ENCODE measurements at places on chromosomes 6 and 20.

DNA sequence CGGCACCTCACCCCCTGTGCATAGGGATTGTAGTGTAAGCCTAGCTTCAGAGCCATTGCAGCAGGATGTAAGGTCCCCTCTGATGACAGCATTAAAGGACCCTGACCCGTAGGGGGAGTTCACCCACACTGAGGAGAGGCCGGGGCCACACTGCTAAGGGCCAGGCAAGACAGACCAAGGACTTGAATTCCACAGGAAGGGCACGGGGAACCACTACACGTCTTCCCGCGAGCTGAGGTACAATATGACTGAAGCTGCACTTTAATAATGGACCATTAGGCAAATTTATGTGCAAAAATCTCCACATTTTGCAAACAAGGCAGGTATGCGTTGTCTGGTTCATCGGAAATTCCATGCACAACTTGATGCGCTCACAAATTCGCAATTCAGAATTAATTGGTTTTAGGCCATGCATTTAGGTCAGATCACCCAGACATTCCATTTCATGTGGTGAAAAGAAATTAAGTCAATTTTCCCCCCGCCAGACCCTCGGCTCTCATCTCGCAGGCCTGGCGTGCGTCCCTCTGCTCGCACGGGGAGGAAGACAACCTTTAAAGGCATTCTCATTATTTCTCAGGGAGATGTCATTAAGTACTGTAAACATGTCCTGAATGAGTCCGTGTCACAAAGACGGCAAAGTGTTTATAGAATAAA lies 111.8 kb downstream of the FOXA2 start:
- no peak for DNase-seq

DNA sequence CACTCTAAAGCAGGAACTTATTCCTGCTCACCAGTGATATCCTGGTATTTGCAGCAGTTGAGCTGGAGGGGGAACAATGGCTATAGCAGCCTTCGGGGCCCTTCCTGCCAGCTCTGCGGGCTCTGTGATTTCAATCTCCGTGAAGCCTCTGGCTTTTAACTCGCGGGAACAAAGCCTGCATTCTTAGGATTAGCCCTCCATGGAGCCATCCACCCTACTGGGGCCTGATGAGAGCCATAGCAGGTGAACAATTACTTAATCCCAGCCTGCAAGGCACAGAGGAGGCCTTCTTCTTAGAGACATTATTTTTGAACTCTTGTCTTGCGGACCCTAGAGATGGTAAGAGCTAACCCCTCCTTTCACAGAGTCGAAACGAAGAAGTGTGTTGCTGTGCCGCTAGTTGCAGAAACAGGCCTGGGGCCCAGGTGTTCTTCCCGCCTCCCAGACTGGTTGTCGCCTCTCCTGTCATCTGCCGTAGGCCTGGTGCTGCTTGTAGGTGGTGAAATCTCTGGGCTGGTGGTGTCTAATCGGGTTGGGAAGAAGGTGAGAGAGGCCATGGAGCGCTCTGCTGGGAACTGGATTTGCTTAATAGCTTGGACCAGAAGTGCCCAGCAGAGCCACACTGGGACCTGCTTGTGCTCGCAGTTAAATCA lies 9.7 kb downstream of the GHRH start:
- DNase-seq, result no peak

- no peak for DNase-seq
Observed at GRCh38 chr6:49299279-49299678, 163.8 kb downstream of the MMUT start.

DNA sequence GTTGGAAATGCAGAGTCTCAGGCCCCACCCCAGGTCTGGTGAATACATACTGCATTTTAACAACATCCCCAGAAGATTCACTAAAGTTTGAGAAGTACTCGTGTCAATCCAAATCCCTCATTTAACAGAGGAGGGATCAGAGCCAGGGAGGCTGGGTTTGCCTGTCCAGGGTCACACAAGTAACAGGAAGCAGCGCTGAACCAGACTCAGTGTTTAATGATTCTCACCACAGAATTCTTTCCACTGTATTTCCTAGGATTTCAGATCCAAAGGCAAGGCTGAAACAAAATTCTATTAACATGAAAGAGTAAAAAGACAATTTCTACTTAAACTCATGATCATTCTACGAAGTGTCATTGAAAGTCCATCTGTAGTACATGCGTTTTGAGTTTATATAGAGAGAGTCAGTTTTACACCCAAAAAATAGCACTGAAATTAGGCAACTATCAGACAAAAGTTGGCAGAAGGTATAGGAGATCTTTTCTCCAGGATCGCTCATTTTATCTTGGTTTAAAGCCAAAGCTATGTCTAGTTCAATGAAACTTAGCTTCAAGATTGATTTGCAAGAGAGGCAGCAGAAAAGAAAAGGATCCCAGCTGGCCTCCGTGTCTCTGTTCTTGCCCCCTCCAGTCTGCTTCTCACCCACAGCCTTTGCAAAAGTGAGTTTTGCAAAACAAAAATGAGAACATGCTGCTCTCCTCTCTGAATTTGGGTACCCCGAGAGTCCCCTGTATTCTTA lies 6.0 kb upstream of the AGPAT4 start:
- no peak for DNase-seq

DNA sequence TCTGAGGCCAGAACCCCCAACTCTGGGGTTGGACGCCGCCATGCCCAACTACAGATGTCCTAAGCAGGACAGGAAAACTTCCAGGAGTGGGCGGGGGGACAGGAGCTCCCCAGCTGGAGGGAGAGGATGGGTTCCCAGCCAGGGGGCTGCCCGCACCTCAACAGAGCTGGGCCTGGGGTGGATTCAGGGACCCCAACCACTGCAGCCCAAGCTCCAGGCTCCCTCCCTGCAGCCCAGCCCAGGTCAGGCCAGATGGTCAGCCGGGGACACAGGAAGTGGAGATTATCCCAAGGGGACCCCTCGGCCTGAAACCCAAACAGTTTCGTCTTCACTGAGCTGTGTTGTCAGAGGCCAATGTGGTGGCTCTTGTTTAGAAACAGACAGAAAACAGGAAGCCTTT lies 9.4 kb downstream of the LAMA5 start:
- no peak for DNase-seq

DNA sequence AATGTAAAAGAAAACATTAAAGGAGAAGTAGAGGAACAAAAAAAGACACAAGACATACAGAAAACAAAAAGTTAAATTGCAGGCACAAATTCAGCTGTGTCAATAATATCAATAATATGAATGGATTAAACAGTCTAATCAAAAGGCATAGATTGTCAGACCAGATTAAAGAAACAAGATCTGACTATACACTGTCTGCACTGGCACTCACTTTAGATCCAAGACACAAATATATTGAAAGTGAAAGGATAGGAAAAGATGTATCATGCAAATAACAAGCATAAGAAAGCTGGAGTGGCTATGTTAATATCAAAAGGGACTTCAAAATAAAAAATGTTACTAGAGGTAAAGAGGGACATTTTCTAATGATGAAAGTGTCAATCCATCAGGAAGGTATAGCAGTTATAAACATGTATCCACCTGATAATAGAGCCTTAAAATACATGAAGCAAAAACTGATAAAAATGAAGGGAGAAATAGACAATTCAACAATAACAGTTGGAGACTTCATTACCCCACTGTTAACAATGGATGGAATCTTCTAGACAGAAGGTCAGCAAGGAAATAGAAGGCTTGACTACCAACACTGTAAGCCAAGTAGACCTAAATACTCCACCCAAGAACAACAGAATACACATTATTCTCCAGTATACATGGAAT lies 89.7 kb downstream of the HIVEP1 start:
- DNase-seq, result no peak

All from GM12892 (cell line).